ENCODE measurements at places on chromosomes 7 and 10.

DNA sequence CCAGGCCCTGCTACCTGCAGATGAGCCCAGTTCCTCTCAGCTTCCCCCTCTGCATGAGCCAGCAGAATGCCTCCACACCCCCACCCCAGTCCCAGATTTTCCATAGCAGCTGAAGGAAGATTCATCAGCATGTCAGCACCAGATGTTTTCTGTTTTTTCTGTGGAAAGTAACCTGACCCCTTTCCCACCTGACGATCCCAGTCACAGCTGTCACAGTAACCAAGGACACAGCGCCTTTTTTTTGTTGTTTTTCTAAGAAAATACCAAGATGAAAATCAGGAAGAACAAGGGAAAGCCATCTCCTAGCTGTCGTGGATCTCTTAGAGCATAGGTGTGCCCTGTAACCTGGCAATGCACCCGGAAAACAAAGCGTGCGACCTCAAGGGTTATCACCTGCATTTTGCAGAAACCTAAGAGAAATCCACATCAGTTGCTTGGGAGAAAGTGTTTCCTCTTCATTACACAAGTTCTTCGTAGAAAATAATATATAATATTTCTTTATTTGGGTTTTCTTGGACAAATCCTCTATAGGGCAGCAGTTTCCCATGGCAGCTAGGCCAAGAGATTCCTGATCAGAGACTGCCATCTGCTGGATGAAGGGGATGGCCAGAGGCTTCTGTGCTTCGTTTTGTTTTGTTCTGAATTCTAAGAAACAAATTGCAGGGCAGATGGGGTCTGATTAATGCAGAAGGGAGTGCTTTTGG, 401.9 kb downstream of the TNS3 start:
- DNase-seq: peak; percentile 11

GRCh38 chr7:159076333-159076732, 68.3 kb downstream of the VIPR2 start:
- DNase-seq: no peak

DNA sequence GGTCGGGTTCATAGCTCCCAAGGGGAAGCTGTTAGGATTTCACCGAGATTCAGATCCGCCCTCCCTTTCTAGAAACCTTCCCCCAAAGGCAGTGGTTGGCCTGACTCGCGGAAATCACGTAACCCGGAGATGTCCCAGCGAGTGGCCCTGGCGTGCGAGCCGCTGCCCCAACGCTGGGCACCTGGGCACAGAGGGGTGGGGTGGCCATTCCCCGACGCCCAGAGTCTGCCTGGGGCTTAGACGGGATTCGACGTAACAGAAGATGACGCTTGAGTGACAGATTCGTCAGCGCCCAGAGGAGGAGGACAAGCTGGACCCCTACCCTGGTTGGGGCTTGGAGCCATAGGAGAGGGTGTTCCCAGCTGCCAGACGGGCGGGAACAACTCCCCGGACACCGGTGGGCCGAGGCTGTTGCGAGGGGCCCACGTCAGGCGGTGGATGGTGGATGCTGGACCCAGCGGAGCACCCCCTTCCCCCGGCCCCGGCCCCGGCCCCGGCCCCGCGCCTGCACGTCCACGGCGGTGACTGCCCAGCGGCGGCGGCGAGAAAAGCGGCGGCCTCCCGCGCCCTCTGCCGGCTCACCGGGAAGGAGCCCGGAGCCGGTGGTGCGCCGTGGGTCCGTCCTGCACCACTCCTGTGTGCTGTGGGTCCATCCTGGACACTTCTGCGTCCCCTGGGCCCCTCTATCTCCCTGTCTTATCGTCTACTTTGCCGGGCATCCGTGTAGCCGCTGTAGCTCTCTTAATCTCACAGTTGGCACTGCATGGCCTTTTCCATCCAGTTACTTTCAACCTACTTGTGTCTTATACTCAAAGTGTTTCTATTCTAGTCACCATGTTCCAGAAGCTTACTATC, 35.4 kb upstream of the KNDC1 start:
- peak; percentile 36 for DNase-seq

- no peak for DNase-seq
Measured at GRCh38 chr10:6301488-6302075, 98.8 kb downstream of the PFKFB3 start.

DNA sequence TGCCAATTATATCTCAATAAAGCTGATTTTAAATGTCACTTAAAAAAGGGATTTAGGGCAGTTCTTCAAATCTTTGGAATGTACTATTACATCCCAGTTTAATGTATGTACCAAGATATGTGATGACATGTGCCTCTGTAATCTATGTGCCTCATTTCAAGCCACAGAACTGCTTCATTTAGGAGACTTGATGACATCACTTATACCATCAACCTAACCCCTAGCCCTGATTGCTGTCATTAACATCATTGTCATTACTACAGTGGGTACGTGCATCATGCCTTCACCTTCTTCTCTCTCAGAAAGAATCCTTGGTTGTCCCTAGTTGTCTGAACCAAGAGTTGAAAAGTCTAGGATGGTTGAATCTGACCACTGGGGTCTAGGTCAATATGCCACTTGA, 134.3 kb upstream of the RAB11FIP2 start:
- no peak for DNase-seq

GRCh38 chr10:32279795-32280194, 67.2 kb downstream of the EPC1 start:
- DNase-seq: no peak

DNA sequence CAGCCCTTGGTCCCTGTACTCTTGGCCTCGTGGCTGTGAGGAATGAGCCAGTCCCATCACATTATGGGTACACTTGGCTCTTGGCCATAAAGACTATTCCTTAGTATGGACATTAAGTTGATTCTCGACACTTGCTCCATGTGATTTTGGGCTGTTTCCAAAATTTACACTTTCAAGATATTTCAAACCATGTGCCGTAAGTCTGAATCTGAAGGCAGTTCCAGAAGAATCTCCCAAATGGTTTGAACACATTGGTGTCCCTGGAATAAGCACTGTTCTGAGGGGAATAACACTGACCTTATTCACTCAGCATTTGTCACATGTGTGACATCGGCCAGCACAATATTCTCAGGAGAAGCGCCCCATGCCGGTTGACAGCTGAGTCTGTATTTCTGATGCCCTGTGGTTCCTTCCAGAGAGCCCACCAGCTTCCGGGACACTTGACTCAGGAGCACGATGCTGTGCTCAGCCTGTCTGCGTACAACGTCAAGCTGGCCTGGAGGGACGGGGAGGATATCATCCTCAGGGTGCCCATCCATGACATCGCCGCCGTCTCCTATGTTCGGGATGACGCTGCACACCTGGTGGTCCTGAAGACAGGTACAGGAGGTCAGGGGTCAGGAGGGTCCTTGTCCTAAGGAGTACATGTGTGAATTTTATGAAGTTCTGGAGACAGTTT, 24.6 kb downstream of the NACAD start:
- DNase-seq: no peak

- peak; percentile 3 for DNase-seq
Measured at GRCh38 chr10:25175527-25176420, 973 bp downstream of the GPR158 start.

DNA sequence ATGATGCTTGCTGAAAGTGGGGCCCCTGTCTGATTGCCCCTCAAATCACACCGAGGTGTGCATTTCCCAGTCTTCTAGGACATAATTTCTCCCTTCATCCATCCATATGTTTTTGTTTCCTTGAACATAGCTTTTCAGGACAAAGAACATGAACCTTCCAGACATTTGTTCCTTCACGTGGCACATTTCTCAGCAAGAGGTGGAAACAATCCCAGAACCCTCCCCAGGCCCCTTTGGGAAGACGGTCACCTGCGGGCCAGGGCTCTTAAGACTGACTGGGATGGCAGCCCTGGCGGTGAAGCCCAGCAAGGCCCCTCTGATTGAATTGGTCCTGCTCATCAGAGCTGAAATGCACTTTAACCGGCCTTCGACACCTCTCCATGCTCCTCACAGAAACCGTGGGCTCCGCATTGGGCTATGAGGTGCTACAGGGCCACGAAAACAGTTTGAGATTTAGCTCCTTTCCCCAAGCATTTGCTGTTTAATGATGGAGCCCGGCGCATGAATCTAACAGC, 522.5 kb upstream of the DPP6 start:
- no peak for DNase-seq

DNA sequence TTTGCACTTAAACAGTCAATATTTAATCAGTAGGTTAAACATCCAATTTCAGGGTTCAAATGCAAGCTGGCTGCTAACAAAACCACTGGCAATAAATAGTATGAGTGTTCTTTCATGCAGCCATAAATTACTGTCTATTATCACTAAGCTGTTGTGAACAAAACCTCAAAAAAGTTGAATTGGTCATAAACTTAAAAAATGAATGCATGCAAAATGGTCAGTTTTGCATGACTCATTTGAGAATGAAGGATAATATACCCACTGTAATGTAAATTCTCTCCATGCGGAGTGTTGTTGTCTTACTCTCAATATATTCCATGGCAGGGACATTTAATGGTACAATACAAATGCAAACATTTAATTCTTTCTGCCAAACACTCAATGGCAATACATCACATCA, 226.4 kb downstream of the MAGI2 start:
- no peak for DNase-seq

DNA sequence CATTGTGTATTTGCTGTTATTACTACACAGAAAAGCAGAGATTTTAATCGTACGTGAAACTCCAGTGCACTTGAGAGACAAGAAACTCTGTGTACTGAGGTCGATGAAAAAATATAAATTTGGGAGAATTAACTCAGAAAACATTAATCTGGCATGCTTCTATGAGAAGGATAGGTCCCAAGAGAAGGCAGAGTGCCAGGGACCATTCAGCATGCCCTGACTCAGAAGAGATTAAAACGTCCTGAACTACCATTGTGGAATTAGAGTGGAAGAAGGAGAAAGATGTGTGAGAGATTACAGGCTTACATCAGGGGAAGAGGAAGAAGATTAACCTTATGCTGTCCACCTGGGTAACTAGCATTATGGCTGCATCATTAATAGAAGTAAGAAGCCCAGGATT, 72.4 kb downstream of the REEP3 start:
- DNase-seq: no peak

- DNase-seq: no peak
Measured at GRCh38 chr7:101877882-101878591, 60.6 kb downstream of the CUX1 start.
